NCI-H774 (cell line): ENCODE measurements at places on chromosomes 16 and 17.

DNA sequence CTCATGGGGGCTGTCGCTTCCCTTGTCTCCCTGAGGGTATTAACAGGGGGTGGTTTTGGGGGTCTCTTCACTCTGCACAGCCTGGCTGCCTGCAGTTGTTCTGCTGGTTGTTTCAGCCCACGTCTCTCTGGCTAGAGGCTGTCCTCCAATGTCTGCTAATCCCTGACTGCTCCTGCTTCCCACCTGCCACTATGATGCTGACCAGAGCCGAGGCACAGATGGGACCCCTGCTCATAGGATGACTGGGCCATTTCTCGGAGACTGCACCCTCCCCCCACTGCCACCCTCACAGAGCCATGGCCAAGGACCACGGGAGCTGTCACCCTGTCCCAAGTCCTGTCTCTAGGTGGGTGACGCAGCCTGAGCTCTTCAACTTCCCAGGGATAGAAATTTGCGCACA is 1.6 kb upstream of the ACSF3 start:
- DNase-seq: no peak

- DNase-seq: no peak
These were observed 583.6 kb upstream of the CDH5 start for GRCh38 chr16:65782611-65783600.

DNA sequence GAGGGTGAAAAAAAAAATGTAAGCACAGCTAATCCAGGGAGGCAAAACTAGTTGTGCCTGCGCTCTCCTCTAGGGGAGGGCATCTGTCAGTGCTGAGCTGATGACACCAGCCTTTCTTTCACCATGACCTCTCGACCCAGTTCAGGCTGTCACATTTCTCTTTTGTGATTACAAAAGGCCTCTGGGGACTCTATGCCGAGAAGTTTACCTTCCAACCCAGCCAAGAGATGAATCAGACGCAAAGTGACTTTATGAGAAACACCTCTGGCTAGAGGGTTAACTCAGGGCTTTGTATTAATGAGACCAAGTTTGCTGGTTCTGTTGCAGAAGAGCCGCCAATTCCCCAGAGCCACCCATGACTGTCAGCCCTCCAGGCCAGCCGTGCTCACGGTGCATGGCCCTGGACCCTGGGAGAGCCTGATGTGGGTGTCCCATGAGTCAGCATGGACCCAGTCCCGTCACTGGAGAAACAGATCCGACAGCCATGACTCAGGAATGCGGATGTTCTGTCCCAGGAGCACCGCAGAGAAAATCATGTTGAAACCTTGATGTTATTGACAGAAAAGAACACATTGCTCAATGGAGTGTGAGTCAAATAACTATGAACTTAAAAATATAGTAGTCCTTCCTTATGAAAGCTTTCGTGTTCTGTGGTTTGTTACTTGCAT is 437.2 kb downstream of the HS3ST3B1 start:
- DNase-seq: no peak

- DNase-seq: no peak
These were observed 519 bp downstream of the ST6GALNAC2 start for GRCh38 chr17:76585033-76585648.
